ENCODE measurements at places on chromosomes 3 and 15.

DNA sequence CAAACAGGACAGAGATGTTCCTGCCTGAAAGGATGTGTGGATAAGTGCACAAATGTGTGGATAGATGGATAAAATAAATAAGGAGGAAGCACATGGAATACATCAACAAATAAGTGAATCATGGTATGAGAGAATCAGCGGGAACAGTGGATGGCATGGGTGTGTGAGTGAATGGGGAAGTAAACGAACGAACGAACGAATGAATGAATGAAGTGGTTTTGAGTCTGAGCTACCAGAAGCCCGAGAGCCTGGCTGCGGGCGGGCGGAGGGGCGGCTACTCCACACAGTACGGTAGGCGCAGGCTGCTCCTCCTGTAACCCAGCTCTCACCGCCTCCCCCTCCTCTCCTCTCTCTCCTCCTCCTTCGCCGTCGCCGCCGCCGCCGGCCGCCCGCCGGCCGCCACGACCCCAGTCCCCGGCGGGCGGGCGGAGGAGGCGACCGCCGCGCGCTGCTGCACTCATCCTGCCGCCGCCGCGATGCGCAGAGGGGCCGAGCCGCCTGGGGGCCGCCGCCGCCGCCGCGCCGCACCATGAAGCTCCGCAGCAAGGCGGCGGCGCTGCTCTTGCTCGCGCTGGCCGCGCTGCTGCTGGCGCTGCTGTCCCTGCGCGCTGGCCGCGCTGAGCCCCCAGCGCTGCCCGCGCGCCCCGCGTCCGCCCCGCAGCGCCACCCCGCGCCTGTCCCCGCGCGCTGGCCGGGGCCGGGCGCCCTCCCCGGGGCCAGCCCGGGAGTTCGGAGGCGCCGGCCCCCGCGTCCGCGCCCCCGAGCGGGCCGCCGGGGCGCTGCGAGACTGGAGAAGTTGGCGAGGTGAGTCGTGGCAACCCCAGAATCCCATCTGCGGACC lies at the start of gene GXYLT2:
TSS of gene GXYLT2 (plus strand) at position 342 of the 841 bp plus-strand sequence. CDS start at position 530, 188 bp downstream.
- DNase-seq: peak; percentile 57

- DNase-seq: no peak
Measured at GRCh38 chr15:87712211-87712610, 544.3 kb downstream of the NTRK3 start.

DNA sequence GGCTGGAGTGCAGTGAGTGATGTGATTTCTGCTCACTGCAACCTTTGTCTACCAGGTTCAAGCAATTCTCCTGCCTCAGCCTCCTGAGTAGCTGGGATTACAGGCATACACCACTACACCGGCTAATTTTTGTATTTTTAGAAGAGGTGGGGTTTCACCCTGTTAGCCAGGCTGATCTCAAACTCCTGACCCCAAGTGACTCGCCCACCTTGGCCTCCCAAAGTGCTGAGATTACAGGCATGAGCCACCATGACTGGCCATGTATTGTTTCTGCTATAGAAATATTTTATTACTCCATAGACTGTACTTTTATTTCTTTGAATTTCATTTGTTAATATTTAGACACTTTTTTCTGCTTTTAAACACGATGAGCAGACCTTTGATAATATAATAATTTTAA lies 60.4 kb downstream of the GTF2E1 start:
- no peak for DNase-seq

- DNase-seq: no peak
Measured at GRCh38 chr3:159627634-159628033, 361.0 kb upstream of the IL12A start.

GRCh38 chr15:67593562-67593961 lies 51.1 kb downstream of the MAP2K5 start:
- DNase-seq: no peak

DNA sequence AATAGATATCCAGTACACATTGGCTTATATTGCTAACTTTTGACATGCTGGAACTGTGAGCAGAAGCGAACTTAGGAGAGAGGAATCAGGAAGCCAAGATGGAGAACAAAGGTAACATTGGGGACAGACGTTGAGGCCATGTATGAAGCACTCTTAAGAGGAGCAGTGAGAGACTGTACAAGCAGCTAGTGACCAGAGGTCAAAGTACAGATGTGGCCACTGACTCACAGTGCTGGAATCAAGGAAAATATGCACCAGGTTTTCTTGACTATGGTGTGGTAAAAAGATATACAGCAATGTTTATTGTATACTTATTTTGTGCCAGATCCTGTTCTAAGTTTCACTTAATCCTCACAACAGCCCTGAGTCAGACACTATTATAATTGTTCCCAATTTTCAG lies 2.0 kb upstream of the IL20RB start:
- no peak for DNase-seq

DNA sequence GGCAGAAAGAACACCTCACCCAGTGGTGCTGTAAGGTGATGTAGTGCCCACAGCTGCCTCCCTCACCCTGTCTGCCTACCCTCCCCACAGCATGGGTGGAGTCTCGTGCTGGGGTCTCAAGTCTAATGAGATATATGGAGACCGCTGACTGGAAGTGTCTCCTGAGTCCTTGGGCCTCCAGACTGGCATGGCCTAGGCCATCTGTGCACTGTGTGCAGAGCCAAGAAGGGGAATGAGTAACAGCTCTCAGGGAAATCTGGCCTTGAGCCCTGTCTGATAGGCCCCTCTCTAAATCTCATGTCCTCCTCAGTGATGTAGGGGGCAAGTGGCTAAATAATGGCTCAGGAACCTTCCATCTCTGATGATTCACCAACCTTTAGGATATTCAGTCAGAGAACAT lies 277.4 kb downstream of the PLCL2 start:
- no peak for DNase-seq

DNA sequence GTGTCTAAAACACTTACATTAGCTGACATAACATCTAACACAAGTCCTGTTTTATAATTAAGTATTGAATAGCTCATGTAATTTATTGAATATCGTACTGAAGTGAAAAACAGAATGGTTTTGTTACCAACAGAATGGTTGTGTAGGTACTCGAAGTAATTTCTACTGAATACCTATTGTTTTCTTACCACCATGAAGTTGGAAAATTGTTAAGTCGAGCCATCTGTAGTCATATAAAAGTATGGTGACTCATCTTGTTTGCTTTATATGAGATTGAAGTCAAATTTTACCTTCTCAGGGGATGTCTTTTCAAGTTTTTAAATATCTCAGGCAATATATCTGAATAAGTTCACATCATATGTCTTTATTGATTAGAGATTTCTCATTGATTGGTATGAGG lies 37.6 kb downstream of the PIAS1 start:
- DNase-seq: no peak

GRCh38 chr3:58079773-58080172 lies 71.6 kb downstream of the FLNB start:
- no peak for DNase-seq

All from progenitor cell of endocrine pancreas (in vitro differentiated cells).